ENCODE measurements at places on chromosomes 7 and 10.

DNA sequence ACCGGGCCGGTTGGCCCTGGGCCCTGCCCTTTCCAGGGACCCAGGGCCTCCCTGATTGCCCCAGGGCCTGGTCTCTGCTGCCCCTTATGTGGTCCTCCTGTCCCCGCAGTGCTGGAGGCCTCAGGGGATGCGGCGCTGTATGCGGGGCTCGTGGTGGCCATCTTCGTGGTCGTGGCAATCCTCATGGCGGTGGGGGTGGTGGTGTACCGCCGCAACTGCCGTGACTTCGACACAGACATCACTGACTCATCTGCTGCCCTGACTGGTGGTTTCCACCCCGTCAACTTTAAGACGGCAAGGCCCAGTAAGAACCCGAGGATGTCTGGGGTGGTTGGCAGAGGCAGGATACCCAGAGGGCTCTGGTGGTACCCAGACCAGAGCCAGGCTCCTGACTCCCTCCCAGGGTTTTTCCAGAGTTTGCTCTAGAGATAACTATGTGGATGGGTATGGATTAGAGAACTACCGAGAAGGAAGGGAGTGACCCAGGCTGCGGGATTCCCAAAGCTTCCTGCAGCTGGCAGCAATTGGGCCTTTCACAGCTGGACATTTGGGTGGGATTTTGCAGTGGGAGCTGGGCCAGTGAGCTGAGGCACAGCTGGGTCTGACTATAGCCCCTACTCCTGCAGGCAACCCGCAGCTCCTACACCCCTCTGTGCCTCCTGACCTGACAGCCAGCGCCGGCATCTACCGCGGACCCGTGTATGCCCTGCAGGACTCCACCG is 28.1 kb upstream of the SLC29A3 start:
- DNase-seq, result no peak

DNA sequence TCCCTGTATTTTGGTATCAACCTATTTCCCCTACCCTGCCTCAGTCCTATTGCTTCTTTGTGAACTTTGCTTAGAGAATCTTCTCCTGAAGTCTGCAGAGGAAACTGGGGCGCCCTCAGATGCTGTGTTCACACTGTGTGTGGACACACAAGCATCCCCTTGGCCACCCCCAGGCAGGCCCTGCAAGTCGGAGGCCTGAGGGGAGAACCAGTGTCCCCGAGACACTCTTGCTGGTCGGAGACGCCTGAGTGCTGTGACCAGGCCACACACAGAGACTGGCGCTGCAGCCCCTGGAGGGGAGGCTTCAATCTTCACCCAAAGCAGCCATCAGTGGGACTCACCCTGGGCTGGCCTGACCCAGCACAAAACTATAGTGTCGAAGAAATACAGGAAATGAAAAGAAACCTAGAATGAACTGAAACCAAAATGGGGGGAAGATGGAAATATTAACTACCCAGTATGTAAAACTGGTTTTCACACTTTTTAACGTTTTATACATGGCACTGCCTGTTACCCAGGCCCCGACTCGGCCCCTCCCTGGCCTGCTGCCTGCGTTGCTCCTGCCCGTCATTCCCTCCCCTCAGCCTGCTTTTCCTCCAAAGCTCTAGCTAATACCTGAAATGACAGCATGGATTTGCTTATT is 48.4 kb upstream of the FAM20C start:
- DNase-seq, result no peak

DNA sequence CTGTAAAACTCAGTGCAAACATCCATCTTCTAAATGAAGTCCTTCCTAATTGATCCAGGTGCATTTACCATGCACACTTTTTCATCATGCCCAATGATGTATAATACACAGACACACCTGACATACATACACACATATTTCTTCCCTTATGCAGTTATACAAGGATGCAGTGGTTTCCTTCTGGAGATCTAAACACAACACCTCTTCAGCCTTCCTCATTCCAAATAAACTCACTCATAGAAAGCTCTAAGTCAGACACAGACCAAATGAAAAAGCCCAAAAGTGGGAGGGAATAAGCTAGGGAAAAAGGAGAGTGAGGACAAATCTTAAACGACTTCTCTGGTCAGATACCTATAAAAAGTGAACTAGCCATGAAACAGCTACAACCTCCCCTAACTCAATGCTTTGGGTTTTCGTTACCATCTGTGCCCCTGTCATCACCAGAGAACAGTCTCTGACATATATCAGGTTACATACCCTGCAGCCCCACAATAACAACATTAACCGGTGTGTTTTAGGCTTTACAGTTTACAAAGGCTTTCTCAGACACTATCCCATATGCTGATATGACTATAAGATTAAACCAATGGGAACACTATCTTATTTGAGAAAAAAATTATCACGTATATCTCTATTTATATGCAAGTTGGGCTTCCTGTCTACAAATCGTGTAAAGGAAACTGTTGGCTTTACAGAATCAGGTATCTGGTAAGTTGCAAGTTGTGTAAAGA is 675.2 kb downstream of the PHTF2 start:
- DNase-seq, result no peak

DNA sequence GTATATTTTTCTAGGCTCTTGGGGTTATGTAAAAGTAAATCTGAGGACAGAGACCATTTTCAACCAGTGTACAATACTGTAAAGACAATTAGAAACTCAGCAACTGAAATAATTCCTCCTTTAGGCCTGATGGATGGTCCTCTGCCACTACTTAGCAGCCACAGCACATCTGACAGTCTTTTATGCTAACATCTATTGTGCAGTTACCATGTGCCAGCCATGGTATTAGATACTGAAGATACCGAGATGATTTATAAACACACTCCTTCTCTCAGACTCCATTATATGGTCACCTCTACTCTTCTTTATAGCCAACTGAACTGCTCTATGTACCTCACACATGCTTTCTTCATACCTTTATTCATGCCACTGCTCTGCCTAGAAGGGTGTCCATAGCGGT is 61.2 kb upstream of the CCNJ start:
- DNase-seq, result no peak

GRCh38 chr7:78434281-78434680 is 635.7 kb downstream of the PHTF2 start:
- DNase-seq, result no peak

- DNase-seq, result peak; percentile 56
Measured at GRCh38 chr7:123727071-123727837, 21.5 kb downstream of the WASL start.

DNA sequence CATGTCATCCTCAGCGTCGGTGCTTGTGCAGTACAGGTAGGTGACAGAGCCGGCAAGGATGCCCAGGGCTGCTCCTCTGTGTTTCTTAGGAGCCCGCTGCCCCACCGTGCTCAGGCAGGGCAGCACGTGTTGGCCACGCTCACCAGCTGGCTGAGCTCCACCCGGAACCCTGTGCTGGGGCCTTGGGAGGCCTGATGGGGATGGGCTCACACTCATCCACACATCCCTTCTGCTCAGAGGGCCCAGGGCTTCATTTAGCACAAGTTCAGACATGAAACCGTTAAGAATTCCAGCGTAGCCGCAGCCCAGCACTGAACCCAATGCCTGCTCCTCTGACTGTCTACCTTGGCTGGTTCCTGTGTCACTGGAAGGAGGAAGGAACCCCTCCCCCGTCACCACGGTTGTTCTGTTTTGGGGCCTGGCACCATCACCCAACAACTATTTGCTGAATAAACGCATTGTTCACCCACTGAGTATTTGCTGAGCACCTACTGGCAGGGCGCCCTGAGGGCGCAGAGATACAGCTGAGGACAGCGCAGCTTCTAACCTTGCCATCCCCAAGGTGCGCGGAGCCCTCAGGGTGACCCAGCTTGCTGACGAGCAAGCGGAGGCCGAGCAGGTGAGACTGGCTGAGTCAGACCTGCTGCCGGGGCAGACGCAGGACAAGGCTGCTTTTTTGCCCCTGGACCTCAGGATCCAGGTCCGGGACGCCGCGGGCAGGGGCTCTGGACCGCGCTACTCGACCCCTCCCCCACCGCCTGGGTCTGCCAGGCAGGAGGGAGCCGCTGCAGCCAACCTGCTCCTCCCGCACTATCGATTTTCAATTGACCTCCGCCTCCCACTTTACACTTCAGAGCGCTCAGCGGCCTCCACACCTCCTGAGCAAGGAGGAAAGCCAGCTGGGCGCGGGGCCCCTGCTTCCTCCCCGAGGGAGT is 50.6 kb upstream of the RET start:
- DNase-seq, result no peak

DNA sequence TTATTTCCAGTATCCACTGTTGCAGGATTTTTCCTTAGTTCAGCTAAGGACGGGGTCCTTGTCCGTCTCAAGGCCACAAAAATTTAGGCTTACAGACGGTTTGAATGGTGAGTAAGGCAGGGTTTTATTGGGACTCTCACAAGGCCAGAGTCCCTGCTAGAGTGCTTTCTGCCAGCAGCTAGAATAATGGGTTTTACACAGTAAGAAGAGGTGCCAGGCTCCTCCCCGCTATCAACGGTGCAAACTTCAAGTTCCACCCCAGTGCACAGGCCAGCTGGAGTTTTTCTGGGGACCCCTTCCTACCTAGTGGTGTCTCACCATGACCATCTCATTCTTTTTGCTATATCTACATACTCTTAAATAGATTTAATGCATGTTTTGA is 198.5 kb upstream of the KCTD7 start:
- no peak for DNase-seq

- DNase-seq, result no peak
Measured at GRCh38 chr10:129786216-129786615, 177.9 kb downstream of the EBF3 start.

- no peak for DNase-seq
Measured at GRCh38 chr7:44208085-44208484, 7.3 kb downstream of the YKT6 start.

- no peak for DNase-seq
Measured at GRCh38 chr7:82029236-82029913, 259.5 kb upstream of the HGF start.

DNA sequence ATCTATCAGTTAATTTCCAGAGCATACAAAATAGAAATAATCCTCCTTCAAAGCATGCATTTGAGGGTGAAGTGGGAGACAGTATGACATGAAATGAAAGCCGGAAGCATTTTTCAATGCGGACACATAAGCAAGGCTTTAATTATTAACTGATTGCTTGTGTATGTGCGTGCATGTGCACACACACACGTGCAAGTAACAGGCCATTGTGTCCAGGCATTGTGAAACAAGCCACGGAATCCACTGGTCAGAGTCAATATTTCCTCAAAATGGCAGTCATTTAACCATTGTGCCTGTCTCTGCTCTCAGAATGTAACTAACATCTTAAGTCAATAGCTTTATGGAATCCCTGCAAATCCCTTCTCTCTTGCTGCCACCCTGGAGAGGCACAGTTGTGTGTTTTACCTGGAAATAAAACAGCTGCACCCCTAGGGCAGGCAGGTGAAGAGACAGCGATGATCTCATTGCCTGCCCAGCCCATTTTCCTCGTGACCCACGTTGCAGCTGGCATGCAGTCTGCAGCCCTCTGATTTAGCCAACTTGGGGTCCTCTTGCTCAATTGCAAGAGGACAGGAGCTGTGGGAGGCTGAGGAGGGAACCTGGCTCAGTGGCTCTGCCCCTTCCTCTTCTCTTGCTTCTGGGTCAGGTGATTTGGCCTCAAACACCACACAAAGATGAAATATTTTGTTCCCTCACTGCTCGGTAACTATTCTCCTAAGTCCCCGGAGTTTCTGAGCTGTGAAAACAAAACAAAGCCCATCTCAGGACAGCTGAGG is 500.9 kb upstream of the ZMIZ1 start:
- DNase-seq, result no peak

- DNase-seq, result no peak
Measured at GRCh38 chr7:157139111-157139809, 534 bp downstream of the UBE3C start.

GRCh38 chr10:21520949-21521348 is 4.5 kb downstream of the SKIDA1 start:
- DNase-seq, result no peak
